ENCODE measurements at places on chromosomes 7 and 10. TPM values are rescaled to one million over a fixed set of nuclear protein-coding genes. Genes with fewer than 3 reads are reported as not detected.

The HYAL4 gene
- total RNA-seq: under 0.01 TPM

The HOXA9 gene
- total RNA-seq: 0.81 TPM

The PRKCQ gene
- 0.75 TPM for total RNA-seq

The LGI1 gene
- not detected for total RNA-seq

The CYP51A1 gene
- total RNA-seq: 66.0 TPM

The CRYGN gene
- not detected for total RNA-seq

The RUFY2 gene
- 22.6 TPM for total RNA-seq

The ITIH5 gene
- not detected for total RNA-seq

The HEPACAM2 gene
- not detected for total RNA-seq

The CNNM1 gene
- not detected for total RNA-seq

The TMEM139 gene
- not detected for total RNA-seq

The CYP3A7 gene
- not detected for total RNA-seq

The NEUROG3 gene
- not detected for total RNA-seq

The SGMS1 gene
- total RNA-seq: 39.2 TPM

The SFTPD gene
- total RNA-seq: not detected

The ADAM12 gene
- 4.2 TPM for total RNA-seq

The MYO3A gene
- not detected for total RNA-seq

The CCZ1B gene
- total RNA-seq: 89.6 TPM
